ENCODE measurements at places on chromosomes 13 and 19. TPM values are rescaled to one million over a fixed set of nuclear protein-coding genes. Genes with fewer than 3 reads are reported as not detected.
A peak's percentile ranks its signal among the peaks of the same experiment; 100 is the strongest.

Gene EFNA2
- not detected for total RNA-seq

Gene IL27RA
- 2.5 TPM for total RNA-seq

Gene DLL3
- total RNA-seq: not detected

Gene UNC13A
- total RNA-seq: 0.68 TPM

Gene CYP4F12
- 18.8 TPM for total RNA-seq

Gene PPM1N
- 2.5 TPM for total RNA-seq

Gene NLRP4
- not detected for total RNA-seq

Gene FFAR2
- total RNA-seq: not detected

Gene CEACAM7
- 0.49 TPM for total RNA-seq

Gene TMC4
- total RNA-seq: not detected

Gene SLC6A16
- 3.0 TPM for total RNA-seq

Gene TNFSF11
- not detected for total RNA-seq

Gene ZNF579
- 2.3 TPM for total RNA-seq

Gene DACH1
- total RNA-seq: 1.9 TPM

DNA sequence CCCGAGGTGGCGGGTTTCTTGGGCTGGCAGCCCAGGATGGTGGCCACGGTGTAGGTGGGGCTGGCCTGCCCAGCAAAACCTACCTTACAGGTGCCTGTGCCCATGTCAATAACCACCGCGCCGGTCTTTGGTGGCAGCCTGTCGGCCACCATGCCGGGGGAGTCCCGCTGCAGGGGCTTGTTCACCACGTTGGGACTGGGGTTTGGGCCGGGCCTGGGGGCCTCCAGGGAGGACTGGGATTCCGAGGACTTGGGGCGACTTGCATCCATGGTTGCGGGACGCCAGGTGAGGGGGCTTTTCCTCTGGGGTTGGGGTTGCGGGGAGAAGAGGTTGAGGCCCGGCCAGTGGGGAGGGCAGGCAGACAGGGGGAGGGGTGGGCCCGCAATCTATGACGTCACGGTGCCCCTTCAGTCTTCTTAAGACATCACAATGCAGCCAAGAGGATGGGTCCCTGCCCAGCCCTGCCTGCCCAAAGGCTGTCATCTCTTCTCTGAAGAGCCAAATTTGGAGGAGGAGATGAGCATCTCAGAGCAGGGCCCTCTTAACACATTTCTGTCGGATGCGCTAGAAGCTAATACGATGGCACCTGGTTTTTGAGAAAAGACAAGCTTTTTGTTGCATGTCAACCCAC, at the start of gene ACTL9:
ACTL9 (minus strand) TSS at position 363 of the 631 bp plus-strand sequence; CDS start at position 269, 94 bp downstream.
- no peaks in the 10 kb centered on the region for H3K36me3 ChIP-seq
- no peaks in the 10 kb centered on the region for H3K27me3 ChIP-seq
- H3K27ac ChIP-seq: no peak within 1 kb of the TSS
- no peak within 1 kb of the TSS for H3K4me3 ChIP-seq
- DNase-seq: no peak

DNA sequence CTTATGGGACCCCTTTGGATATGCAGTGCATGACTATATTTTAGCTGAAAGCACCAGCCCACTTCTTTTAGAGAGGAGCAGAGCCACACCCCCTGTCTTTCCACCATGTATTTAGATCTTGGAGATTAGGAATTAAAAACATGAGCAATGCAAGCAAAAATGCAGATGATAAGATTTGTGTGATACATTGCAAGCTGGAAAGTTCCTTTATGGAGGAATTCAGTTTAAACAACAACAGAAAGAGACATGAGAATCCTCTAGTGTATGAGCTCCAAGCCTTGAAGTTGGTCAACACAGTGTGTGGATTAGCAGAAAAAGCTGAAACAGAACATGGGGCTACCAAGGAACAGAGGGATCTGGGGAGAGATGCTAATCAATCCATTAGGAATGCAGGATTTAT, 529.8 kb upstream of the NBEA start:
- H3K4me1 ChIP-seq: no peaks in the 10 kb centered on the region
- no peak overlapping the region for H3K27ac ChIP-seq
- no peaks in the 10 kb centered on the region for H3K27me3 ChIP-seq
- H3K4me3 ChIP-seq: no peak overlapping the region
- DNase-seq: no peak

GRCh38 chr19:20858861-20859260, 64.2 kb upstream of the ZNF85 start:
- H3K27ac ChIP-seq: no peak overlapping the region
- no peak overlapping the region for H3K4me3 ChIP-seq
- H3K36me3 ChIP-seq: no peaks in the 10 kb centered on the region
- no peaks in the 10 kb centered on the region for H3K27me3 ChIP-seq
- H3K4me1 ChIP-seq: no peaks in the 10 kb centered on the region
- no peak for DNase-seq

GRCh38 chr19:56333506-56333905, 18.9 kb upstream of the ZSCAN5A start:
- no peaks in the 10 kb centered on the region for H3K36me3 ChIP-seq
- H3K4me3 ChIP-seq: no peak overlapping the region
- H3K4me1 ChIP-seq: no peaks in the 10 kb centered on the region
- no peak for DNase-seq
- no peak overlapping the region for H3K27ac ChIP-seq

DNA sequence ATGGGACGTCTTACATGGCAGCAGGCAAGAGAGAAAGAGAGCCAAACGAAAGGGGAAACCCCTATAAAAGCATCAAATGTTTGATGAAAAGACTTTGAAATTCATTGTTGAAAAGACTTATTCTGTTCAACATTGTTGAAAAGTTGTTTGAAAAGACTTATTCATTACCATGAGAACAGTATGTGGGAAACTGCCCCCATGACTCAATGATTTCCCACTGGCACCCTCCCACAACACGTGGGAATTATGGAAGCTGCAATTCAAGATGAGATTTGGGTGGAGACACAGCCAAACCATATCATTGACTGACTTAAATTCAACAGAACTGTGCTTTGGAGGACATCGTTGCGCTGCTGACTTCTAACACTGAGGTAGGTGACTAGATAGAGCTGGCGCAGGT, 48.0 kb upstream of the RCBTB2 start:
- no peak for DNase-seq
- no peaks in the 10 kb centered on the region for H3K36me3 ChIP-seq
- H3K27me3 ChIP-seq: no peaks in the 10 kb centered on the region
- H3K27ac ChIP-seq: no peak overlapping the region

DNA sequence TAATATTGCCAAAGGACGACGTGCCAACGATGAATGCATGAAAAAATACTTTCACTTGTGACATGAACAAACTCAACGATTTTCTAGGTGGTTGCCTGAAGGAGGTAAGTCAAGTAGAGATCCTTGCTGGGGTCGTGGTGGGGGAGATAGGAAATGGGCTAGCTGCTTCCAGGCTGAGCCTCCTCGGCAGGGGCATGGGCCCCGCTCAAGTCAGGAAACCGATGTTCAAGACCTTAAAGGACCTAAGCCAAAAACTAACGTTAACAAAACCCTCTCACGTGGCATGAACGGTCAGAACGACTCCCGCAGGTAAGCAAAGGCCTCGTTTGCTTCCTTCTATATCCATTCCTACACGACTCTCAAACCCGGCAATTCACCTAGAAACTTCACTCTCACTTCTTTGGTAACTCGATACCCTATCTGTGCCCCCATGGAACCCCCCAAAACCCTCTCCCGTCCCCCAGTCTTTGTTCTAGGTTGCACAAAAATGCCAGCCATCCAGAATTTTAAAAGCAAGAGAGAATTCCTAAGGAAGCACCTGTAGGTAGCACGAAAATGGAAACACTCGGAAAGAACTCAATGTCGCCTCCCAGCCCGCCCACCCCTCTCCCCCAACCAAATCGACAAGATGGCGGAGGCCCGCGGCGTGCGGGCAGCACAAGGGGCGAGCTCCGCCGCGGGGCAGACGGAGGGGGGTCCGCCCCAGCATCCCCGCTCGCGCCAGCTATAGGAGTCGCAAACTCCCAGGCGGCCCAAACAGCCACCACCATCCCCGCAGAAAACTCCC, 13.6 kb downstream of the ACP4 start:
- peaks cover 24% of the 10 kb centered on the region for H3K4me1 ChIP-seq
- no peaks in the 10 kb centered on the region for H3K27me3 ChIP-seq
- peak overlapping the region; percentile 69 for H3K4me3 ChIP-seq
- H3K27ac ChIP-seq: peak overlapping the region; percentile 92
- H3K36me3 ChIP-seq: peaks cover under 1% of the 10 kb centered on the region

DNA sequence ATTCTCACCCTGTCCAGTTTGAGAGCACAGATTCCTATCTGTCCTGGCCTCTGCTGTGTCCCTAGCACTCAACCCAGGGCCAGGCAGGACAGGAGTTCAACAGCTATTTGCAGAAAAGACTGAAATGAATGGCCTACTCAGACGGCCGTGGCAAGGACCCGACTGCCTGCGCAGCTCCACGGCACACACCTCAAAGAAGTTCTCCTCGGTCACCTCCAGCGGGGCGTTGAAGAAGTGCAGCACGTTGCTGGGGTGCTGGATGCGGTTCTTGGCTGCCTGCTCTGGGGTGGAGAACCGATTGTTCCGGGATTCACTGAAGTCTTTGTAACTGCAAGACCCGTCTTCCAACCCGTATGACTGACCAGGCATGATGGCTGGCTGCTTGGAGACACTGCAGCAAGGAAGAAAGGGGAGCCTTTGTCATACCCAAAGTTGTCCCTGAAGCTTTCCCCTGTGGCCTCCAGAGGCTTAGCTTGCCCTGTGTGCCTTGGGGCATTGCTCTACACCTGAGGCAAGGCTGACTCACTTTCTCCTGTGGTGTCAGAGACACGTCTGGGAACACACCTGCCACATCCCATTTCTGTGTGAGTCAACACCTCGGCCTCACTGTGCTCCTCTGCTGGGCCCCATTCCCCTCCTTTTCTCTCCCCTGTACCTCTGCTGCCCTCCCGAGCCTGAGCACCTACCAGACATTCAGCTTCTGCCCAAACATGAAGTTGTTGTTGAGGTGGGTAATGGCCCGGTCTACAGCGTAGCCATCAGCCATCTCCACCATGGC, 6.8 kb upstream of the ECH1 start:
- no peak overlapping the region for H3K4me3 ChIP-seq
- H3K36me3 ChIP-seq: peaks cover 82% of the 10 kb centered on the region
- H3K27ac ChIP-seq: no peak overlapping the region
- H3K4me1 ChIP-seq: peaks cover 11% of the 10 kb centered on the region
- H3K27me3 ChIP-seq: no peaks in the 10 kb centered on the region

GRCh38 chr19:19160461-19161035, 9.5 kb downstream of the MEF2B start:
- H3K27ac ChIP-seq: no peak overlapping the region
- no peaks in the 10 kb centered on the region for H3K27me3 ChIP-seq
- H3K36me3 ChIP-seq: no peaks in the 10 kb centered on the region
- H3K4me1 ChIP-seq: no peaks in the 10 kb centered on the region
- DNase-seq: no peak
- no peak overlapping the region for H3K4me3 ChIP-seq

GRCh38 chr13:90302107-90302506, 1045.4 kb upstream of the MIR17HG start:
- H3K4me3 ChIP-seq: no peak overlapping the region
- H3K27me3 ChIP-seq: no peaks in the 10 kb centered on the region
- H3K27ac ChIP-seq: no peak overlapping the region
- DNase-seq: no peak
- no peaks in the 10 kb centered on the region for H3K4me1 ChIP-seq

DNA sequence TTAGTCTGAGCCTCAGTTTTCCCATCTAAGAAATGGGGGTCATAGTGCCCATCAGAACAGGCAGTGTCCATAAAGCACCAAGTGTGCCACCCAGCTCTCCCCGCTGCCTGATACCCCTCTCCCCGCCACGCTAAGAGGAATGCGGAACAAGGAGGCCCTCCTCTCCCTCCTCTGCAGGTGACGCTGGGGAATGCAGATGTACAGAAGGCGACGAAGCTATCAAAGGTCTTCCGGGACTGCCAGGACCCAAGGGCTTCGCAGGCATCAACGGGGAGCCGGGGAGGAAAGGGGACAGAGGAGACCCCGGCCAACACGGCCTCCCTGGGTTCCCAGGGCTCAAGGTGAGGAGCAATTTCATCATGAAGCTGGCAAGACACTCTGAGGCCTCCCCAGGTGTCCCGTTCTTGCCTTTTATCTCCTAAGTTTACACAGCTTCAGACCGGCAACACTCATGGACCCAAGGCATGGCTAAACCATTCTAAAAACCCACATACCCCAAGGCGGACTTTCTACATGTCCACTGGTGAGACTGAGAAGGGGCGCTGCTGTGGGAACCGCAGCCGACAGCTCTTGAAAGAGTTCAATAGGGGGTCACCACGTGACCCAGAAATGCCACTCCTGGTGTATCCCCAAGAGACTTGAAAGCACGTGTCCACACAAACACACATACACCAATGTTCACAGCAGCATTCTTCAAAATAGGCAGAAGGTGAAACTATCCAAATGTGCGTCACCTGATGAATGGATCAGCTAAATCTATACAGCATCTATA, 102.7 kb downstream of the RAB20 start:
- no peak overlapping the region for H3K4me3 ChIP-seq
- H3K4me1 ChIP-seq: no peaks in the 10 kb centered on the region
- no peak overlapping the region for H3K27ac ChIP-seq

GRCh38 chr19:18991006-18991405, 42.3 kb downstream of the SUGP2 start:
- no peaks in the 10 kb centered on the region for H3K27me3 ChIP-seq
- peaks cover 31% of the 10 kb centered on the region for H3K36me3 ChIP-seq
- H3K4me1 ChIP-seq: no peaks in the 10 kb centered on the region
- H3K27ac ChIP-seq: no peak overlapping the region
- no peak overlapping the region for H3K4me3 ChIP-seq

- no peaks in the 10 kb centered on the region for H3K36me3 ChIP-seq
- no peaks in the 10 kb centered on the region for H3K4me1 ChIP-seq
- H3K27me3 ChIP-seq: no peaks in the 10 kb centered on the region
- DNase-seq: no peak
- H3K27ac ChIP-seq: no peak overlapping the region
These were observed 1.6 kb upstream of the ZNF497 start for GRCh38 chr19:58364146-58364545.

- no peaks in the 10 kb centered on the region for H3K4me1 ChIP-seq
- DNase-seq: no peak
- H3K27ac ChIP-seq: no peak overlapping the region
- no peaks in the 10 kb centered on the region for H3K36me3 ChIP-seq
- H3K27me3 ChIP-seq: no peaks in the 10 kb centered on the region
These were observed 177.5 kb downstream of the FOXO1 start for GRCh38 chr13:40488869-40489391.

- H3K27ac ChIP-seq: no peak overlapping the region
- peaks cover 29% of the 10 kb centered on the region for H3K27me3 ChIP-seq
- H3K4me3 ChIP-seq: no peak overlapping the region
These were observed 4.1 kb downstream of the ZNF536 start for GRCh38 chr19:30376272-30376671.

GRCh38 chr13:73365681-73366080, 306.9 kb downstream of the KLF5 start:
- H3K27ac ChIP-seq: no peak overlapping the region
- H3K27me3 ChIP-seq: no peaks in the 10 kb centered on the region
- no peaks in the 10 kb centered on the region for H3K36me3 ChIP-seq
- DNase-seq: no peak
- H3K4me1 ChIP-seq: no peaks in the 10 kb centered on the region
- H3K4me3 ChIP-seq: no peak overlapping the region

GRCh38 chr13:55649485-55649884, 1491.2 kb upstream of the PRR20A start:
- H3K36me3 ChIP-seq: no peaks in the 10 kb centered on the region
- H3K4me1 ChIP-seq: no peaks in the 10 kb centered on the region
- no peaks in the 10 kb centered on the region for H3K27me3 ChIP-seq
- no peak overlapping the region for H3K4me3 ChIP-seq
- DNase-seq: no peak

- H3K36me3 ChIP-seq: no peaks in the 10 kb centered on the region
- no peak overlapping the region for H3K27ac ChIP-seq
- DNase-seq: no peak
- no peaks in the 10 kb centered on the region for H3K27me3 ChIP-seq
- no peak overlapping the region for H3K4me3 ChIP-seq
These were observed 114.9 kb downstream of the PCCA start for GRCh38 chr13:100203696-100204367.

GRCh38 chr13:98697791-98698190, 54.7 kb downstream of the SLC15A1 start:
- DNase-seq: no peak
- no peaks in the 10 kb centered on the region for H3K27me3 ChIP-seq
- no peak overlapping the region for H3K4me3 ChIP-seq
- H3K27ac ChIP-seq: no peak overlapping the region
- H3K36me3 ChIP-seq: no peaks in the 10 kb centered on the region
